ENCODE measurements at places on chromosomes 3 and 15.

- no peak for DNase-seq
Measured at GRCh38 chr3:61666615-61667330, 105.4 kb downstream of the PTPRG start.

- peak; percentile 85 for DNase-seq
Measured at GRCh38 chr3:187954873-187955586, 198.9 kb upstream of the LPP start.

DNA sequence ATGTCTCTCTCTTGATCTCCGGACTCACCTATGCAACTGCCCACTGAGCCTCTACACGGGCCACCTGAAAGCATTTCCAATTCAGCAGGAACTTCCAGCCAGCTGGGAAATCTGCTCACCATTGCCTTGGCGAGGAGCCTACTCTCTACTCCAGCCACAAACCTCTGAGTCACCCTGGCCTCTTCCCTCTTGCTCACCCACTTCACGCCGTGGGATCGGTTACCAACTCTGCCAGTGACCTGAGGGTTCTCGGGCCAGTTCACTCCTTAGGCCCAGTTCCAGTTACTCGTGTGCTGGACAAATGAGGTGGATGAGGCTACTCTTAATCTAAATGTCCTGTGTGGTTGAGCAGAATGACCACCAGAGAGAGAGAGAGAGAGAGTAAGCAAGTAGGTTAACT, 70.1 kb downstream of the CEMIP start:
- no peak for DNase-seq

DNA sequence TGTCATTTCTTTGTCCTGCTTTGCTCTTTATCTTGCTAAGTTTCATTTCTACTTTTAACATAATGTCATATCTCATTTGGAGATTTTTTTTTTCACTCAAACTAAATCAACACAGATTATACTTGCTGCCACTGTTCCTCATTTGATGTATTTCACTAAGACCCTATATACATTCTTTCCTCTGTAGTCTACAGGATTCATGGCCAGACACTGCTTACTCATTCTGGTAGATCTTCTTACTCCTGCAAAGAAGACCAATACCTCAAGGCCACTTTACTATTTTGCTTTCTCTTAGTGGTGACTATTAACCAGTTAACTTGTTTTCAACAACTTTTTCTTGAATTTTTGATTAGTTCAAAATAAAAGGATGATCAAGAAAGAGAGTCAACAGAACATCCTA, 26.6 kb downstream of the SLC24A5 start:
- no peak for DNase-seq

DNA sequence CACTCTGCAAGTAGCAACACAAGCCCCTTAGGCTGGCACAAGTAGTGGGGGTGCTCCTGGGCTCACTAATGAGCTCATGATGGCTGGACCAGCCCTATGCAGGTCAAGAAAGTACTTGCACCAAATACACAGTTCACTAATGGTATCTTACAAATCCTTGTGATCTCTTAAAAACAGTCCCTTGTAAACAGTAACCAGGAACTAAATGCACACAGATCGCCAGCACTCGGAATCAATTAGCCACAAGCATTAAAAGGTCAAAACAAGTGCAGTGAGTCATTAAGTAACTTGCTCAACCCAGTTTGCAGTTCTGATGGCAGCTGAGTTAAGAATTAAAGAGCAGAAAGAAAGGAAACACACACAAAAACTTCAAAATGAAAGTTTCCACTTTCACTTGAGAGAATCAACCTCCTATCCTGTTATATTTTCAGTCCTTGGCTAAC, 43.2 kb downstream of the ARHGEF3 start:
- DNase-seq = peak; percentile 11

DNA sequence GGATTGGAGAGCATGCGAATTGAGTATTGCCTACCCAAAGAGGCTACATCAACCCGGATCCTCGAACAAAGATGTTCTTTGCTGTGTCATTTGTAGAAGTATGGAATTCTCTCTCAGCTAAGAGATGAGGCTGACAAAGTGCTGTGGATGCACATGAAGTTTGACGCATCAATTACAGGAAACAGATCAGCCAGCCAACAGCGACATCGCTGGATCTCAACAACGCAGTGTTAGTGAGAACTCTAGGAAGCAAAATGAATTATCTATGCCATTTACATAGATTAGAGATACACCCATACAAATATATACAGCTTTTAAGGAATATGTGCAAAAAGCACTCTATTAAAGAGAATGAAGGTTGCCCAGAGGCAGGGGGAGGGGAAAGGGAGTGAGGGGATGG, 160.6 kb upstream of the RGMA start:
- DNase-seq = no peak

- no peak for DNase-seq
Measured at GRCh38 chr15:70061696-70062270, 35.9 kb downstream of the TLE3 start.

- peak; percentile 18 for DNase-seq
Measured at GRCh38 chr3:142888481-142889211, at the start of gene PCOLCE2. TSS of gene PCOLCE2 (minus strand) at chr3:142889083. CDS start at chr3:142888896, 187 bp downstream.

- DNase-seq = no peak
Measured at GRCh38 chr15:54660356-54660755, 536.4 kb downstream of the RSL24D1 start.

- no peak for DNase-seq
Measured at GRCh38 chr15:25406846-25407245, 32.0 kb downstream of the UBE3A start.

- no peak for DNase-seq
Measured at GRCh38 chr15:85757073-85757938, 37.4 kb downstream of the KLHL25 start.

- DNase-seq = peak; percentile 18
Measured at GRCh38 chr3:27554706-27555105, 70.5 kb upstream of the SLC4A7 start.

DNA sequence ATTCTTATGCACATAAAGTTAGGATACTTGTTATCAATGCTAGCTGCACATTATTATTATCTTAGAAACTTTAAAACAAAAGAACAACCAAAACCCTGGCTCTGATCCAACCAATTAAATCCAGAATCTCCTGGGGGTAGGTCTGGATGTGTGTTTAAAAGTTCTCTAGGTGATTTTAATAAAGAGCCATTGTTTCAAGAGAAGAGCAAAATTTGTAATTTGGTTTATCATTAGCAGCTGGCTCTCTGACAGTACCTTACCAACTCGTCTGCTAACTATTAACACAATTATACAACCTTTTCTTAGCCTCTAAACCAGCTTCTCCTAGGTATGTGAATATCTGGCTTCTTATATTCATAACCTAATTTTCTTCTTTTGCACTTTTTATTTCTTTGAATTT, 68.9 kb downstream of the IFT80 start:
- no peak for DNase-seq

- DNase-seq = no peak
Measured at GRCh38 chr3:48636149-48636655, 941 bp upstream of the SLC26A6 start.

DNA sequence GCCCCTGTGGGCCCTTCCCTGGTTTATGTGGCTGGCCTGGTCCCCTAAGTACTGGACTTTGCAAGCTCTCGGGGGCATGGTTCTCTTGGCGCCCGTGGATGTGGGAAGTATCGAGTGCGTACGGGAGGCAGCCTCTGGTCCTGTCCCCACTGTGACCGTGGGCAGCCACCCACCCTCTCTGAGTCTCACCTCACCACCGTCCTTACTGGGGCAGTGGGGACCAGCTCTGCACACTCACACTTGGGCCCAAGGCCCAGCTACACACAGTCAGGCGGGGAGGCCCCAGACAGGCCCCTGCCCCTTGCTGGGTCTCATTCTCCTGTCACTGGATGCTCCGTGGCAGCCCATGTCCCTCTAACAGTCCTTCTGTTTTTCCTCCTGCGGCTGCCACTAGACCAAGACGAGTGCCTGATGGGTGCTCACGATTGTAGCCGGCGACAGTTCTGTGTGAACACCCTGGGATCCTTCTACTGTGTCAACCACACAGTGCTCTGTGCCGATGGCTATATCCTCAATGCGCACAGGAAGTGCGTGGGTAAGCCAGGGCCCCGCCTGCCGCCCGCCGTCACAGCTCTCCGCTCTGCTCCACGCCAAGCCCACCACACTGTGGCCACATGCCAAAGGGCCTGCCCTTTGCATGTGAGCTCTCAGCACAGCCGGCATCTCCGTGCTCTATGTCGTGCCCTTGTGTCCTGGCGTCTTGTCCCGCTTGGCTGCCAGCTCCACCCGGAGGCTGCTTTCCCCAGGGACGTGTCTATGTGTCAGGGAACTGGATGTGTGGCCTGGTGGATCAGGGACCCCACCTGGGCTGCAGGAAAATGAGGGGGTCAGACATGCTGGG, 72.7 kb downstream of the FBLN2 start:
- no peak for DNase-seq

DNA sequence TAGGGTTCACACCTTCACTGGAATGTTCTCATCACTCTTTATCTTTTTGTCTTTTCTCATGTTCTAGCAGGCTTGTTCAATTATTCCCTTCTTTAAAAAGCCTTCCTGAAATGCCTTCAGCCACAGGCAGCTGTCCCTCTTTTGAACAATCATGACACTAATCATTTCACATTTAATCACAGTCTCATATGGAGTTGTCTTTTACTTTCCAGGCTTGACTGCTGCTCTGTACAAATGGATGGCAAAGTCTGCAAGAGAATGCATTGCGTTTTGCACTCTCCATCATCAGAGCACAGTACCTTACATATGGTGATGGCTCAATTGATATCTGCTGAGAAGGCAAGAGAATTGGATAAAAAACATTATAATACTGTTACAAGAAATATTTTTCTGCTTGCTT, 529.8 kb downstream of the DIPK2A start:
- no peak for DNase-seq

DNA sequence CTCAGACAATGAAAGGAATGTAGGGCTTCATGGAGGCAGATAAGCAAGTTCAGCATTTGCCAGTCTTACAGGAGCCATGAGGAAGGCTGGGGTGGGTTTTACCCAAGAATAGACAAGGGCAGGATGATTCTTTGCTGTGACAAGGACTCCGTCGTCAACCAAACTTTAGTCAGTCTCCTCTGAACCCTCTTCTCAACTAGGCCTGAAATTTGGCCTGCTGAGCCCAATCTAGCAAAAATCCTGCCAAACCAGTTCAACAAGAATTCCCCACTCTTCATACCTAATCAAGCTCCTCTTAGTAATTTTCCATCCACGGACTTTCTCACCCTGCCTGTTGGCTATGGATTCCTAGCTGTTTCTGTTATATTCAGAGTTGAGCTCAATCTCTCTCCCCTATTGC, 280.5 kb downstream of the TBL1XR1 start:
- no peak for DNase-seq

GRCh38 chr15:62107571-62108121, 40.9 kb downstream of the C2CD4A start:
- DNase-seq = no peak

GRCh38 chr15:75924576-75924975, 20.9 kb downstream of the FBXO22 start:
- no peak for DNase-seq

DNA sequence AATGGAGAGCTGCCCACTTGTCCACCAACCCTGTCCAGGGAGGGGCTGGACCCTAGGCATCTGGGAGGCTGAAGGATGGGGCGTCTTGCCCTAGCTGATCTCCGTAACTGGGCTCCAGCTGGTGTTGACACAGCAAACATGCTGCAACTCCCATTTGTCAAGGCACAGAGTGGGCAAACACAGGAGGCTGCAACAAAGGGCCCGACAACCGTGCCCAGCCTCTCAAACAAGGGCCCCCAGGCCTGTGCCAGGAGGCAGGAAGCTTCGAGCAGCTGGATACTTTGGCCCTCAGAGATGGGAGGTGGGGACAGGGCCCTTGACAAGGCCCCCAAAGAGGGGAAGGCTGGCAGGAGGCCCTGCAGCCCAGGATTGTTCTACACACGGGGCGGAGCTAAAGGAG, 64.2 kb upstream of the TMEM115 start:
- no peak for DNase-seq

- peak; percentile 37 for DNase-seq
Measured at GRCh38 chr3:107633327-107634098, 110.8 kb downstream of the BBX start.

DNA sequence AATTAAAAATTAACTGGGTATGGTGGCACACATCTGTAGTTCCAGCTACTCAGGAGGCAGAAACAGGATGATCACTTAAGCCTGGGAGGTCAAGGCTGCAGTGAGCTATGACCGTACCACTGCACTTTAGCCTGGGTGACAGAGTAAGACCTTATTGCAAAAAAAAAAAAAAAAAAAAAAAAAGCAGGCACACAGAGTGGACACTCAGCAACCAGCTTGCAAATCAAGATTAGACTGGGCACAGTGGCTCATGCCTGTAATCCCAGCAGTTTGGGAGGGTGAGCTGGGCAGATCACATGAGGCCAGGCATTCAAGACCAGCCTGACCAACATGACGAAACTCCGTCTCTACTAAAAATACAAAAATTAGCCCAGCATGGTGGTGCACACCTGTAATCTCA, 5.4 kb downstream of the CLN6 start:
- DNase-seq = no peak

DNA sequence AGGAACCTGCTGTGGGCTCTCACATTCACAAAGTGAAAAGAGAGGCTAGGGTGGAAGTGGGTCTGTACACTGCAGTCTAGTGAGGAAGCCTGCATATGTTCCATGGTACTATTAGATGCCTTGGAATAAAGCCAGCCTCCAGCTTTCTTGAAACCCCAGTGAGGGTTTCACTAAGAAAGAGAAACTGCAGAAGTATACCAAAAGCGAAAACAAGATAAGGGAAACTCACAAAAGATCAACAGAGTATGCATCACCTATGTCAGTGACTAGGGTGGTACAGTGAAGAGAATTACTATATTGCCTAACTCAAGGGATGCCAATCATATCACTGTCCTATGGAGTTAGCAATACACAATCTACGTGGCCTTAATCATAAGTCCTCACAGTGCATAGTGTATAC, 212.5 kb upstream of the GADL1 start:
- DNase-seq = no peak

GRCh38 chr15:97383516-97383915, 577.0 kb upstream of the ARRDC4 start:
- DNase-seq = no peak

GRCh38 chr3:136819731-136820679, 1.1 kb downstream of the SLC35G2 start:
- no peak for DNase-seq

GRCh38 chr3:120801484-120801883, 58.9 kb downstream of the GTF2E1 start:
- no peak for DNase-seq

- DNase-seq = no peak
Measured at GRCh38 chr3:177286034-177286433, 88.8 kb upstream of the TBL1XR1 start.

Measured in HL-60 (cell line).